ENCODE measurements at places on chromosomes 6 and 20.

- no peak for DNase-seq
These were observed 47.9 kb upstream of the CLDN20 start for GRCh38 chr6:155215906-155216305.

DNA sequence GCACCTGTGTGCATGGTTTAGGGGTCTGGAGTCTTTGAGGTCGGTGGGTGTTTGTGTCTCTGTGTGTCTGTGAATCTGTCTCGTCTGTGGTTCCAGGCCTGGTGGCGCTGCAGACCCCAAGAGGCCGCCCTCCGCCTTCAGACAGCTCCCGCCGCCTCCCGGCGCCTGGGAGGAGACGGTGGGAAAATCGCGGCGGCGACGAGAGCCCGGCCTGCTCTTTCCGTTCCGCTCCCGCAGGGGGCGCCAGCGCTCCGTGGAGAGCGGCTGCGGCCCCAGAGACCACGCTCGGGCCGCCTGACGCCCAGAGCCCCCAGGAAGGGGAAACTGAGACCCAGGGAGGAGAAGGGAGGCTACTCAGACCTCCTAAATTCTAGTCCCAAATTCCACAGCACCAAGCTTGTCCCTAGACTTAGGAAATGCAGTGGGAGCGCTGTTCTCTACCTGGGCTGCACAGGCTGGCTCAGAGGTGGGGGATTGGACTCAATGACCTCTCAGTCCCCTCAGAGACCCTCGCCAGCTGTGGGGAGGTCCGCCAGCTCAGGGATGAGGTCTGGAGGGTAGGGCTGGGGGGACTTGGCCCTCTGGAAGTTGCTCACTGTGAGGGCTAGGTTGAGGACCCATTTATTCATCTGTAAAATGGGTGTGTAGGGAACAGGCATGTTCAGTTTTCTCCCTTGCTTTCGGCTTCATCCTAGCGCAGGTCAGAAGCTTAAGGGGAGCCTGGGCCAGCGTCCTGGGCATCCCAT, 36.9 kb upstream of the BLCAP start:
- DNase-seq = peak; percentile 51

DNA sequence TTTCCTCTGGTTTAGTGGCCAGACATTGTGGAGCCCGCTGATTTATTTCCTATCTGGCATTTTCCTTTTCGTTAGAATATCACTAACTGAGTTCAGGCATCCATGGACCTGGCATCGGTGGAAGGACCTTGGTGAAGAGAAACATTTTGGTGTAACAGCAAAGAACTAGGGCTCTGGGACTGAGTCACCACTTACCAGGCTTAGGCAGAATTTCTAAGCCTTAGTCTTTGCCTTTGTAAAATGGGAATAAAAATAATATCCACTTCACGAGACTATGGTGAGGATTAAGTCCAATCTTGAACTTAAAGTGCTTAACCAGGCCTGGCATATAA, 42.0 kb upstream of the ENPP1 start:
- no peak for DNase-seq

- DNase-seq = no peak
These were observed 219.6 kb upstream of the CHD6 start for GRCh38 chr20:41837669-41838224.

GRCh38 chr6:162636167-162636566, 91.4 kb downstream of the PRKN start:
- no peak for DNase-seq

- DNase-seq = peak; percentile 13
These were observed 288.1 kb upstream of the SUPT3H start for GRCh38 chr6:45665859-45666258.

GRCh38 chr6:4607793-4608192, 168.4 kb upstream of the CDYL start:
- no peak for DNase-seq

GRCh38 chr6:169527306-169527705, 174.5 kb downstream of the WDR27 start:
- no peak for DNase-seq

- DNase-seq = peak; percentile 73
These were observed 7.1 kb downstream of the HSPA1B start for GRCh38 chr6:31834367-31835250.

GRCh38 chr6:40809627-40810026, 222.5 kb upstream of the LRFN2 start:
- no peak for DNase-seq

GRCh38 chr6:155778336-155778735, 322.7 kb upstream of the NOX3 start:
- DNase-seq = no peak

- no peak for DNase-seq
These were observed 23.4 kb upstream of the PLN start for GRCh38 chr6:118524686-118525085.

GRCh38 chr6:135230711-135231468, 49.8 kb downstream of the MYB start:
- no peak for DNase-seq

DNA sequence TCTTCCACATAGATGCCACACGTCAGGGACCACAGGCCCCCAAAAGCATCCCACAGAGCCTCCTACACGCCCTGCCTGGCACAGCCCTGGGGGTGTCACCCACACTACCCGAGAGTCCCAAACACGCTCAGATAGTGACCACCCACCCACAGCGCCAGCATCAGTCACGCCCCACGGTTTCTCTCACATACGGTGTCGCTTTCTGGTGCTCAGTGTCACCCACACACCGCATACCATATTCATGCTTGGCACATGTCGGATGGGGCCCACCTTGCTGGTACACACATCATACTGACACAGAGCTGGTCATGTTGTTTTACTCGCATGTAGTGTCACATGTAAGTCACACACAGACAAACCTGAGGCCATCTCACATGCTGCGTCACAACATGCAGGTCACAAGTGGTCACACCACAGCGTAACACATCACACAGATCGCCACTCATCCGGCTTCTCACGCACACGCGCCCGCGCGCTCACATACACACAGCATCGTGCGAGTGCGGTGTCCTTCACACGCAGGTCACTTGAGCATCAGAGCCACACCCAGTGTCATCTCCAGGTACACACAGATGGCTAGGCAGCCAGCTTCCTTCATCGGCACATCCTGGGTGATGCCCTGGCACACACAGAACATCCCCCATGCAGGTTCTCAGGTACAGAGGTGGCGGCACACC, 3.4 kb downstream of the TEAD3 start:
- DNase-seq = no peak

DNA sequence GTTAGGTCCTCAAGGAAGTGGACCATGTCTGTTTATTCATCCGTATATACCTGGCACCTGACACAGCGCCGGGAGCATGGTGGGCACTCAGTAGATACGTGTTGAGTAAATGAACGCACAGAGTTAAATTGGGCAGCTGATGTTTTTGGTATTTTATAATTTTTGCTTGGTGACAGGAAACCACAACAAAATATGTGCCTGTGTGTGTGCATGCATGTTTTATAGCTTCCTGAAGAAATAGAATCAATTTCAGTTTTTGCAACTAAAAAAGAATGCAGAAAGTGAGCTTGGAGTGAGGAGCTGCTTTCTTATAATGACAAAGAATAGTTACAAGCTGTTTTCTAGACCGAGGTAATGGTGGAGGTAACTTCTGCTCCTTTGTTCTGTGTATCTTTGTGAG, 91.4 kb downstream of the PLCB4 start:
- no peak for DNase-seq

- no peak for DNase-seq
These were observed 165.6 kb upstream of the PRSS16 start for GRCh38 chr6:27081931-27082330.

GRCh38 chr6:36230371-36230770, 33.8 kb downstream of the BRPF3 start:
- DNase-seq = no peak

DNA sequence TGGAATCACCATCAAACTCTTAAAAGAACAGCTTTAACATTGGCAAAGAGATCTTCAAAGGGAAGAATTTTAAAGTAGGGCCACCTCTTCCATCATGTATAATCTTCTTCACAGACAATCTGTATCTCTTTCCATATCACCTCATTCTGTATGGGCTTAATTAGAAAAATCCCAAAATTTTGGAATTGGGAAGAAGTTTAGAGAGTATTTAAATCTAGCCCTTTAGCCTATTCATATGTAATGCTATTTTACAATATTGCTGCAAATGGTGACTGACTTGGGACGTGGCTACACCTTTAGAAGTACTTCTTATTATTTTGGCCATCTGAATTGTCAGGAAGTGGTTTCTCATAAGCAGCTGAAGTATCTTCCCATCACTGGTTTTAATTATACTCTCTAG, 474.3 kb downstream of the RFPL4B start:
- DNase-seq = no peak

DNA sequence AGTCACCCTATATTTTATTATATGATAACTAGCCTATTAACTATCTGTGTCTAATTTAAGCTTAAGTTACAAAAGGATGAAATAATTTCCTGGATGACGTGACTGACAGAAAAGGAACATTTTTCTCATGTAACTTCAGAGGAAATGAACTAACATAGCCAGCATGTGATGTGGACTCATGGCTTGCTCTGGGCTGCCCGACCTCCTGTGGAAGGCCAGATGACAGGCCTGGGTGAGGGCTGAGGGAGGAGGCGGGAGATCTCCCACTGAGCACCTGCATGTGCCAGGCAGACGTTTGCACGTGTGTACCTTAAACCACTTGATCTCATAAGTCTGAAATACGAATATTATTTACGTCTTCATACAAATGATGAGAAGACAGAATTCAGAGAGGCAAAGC, 321.1 kb downstream of the SYNE1 start:
- DNase-seq = no peak

DNA sequence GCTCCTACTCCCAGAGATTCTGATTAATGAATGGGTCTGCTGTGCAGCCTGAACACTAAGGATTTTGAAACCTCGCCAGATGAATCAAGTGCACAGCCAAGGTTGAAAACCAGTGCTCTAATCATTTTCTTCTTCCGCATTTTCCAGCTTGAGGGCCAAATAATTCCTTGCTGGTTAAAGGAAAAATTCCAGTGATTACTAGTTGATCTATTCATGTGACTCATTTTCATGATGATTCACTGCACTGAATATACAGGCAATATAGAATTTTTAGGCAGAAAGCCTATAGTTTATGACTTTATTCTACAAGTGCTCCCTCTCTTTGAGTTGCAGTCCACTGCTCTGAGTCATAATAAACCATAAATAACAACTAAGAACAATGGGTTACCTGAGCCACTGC, 80.6 kb upstream of the PROKR2 start:
- DNase-seq = no peak

GRCh38 chr6:81476881-81477280, 275.6 kb downstream of the TENT5A start:
- DNase-seq = no peak

GRCh38 chr6:87341158-87341557, 3.5 kb upstream of the C6orf163 start:
- no peak for DNase-seq

DNA sequence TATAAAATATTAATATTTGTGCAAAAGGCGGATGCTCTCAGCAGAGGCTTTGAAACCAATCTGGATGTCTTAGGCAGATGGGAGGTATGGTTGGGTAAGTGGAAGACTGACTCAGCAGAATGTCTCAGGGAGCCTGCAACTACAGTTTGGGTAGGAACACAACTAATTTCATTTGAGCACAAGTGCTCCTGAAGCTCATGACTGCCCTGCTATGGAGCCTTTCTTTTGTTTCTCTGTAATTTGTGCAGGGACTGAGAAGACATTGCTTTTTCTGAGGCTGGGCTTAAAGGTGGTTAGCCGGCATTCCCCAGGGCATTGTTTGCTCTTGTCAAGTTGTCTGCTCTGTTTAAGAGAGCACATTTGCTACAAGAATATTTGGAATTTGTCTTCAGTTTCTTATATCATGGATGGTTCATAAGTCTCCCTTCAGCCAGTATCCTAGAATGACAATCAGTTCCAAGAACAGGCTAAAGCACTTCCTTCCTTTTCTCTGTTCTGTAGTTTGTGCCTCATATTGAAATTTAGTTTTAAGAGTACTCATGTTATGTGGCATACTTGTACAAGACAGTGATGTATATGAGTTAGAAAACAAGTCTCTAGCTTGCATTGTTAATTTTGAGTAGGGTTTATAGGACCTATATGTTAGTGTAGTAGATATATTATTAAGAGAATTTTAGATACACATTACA, 208.3 kb downstream of the ZFAND3 start:
- DNase-seq = no peak

- peak; percentile 65 for DNase-seq
These were observed 46.1 kb upstream of the CCN6 start for GRCh38 chr6:112007805-112008204.

GRCh38 chr6:110310861-110311446, 47.2 kb downstream of the METTL24 start:
- DNase-seq = no peak

DNA sequence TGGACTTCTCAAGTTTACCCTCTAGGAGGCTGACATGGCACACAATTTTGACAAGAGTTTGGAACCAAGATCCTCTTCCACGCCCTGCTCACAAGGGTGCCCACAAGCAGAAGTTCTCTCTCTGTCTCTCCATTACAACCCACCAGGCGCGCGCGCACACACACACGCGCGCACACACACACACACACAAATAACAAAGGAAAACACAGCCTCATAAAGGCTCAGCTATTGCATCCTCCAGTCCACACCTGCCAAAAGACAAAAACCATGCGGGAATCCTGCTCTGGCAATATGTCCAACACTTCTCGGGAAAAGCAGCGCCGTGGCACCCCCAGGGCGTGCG, 870 bp downstream of the PAK5 start:
- DNase-seq = no peak

DNA sequence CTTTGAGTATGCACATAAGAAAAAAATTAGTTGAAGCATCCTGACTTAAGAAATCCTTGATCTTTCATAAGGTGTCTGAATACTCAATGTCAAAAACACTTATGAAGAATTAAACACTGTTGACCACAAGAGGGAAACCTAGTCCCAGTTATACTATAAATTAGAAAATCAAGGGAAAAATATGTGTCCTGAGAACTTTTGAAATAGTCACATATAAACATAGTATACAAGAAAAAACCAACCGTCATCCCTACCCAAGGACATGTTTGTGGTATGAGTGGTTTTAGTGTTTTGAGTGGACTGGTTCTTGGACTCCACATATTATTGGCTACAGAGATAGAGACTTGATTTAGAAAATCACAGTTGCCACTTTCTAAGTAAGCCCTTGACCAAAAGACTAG, 7.6 kb upstream of the HLA-DRA start:
- DNase-seq = peak; percentile 49

GRCh38 chr20:17939622-17940223, 28.9 kb downstream of the SNX5 start:
- DNase-seq = no peak

DNA sequence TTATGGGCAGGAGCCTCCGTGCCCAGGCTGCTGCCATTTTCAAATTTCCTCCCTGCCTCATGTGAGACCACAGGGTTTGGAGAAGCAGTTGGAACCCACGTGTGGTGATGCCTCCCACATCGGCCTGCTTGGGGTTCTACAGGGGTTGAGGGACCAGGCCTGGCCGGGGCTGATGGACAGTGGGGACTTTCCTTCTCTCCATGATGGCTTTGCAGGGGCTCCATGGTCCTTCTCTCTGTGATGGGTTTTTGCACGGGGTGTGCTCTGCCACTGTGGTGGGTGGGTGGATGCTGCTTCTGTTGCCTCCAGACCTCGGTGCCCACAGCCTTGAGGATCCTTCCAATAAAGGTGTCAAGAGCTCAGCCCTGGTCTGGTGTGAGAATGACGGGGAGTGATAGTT, 54.4 kb downstream of the ADNP start:
- no peak for DNase-seq

Data from Kasumi-1 (cell line).